MCF 10A (cell line): ENCODE measurements at places on chromosomes 3 and 15.

DNA sequence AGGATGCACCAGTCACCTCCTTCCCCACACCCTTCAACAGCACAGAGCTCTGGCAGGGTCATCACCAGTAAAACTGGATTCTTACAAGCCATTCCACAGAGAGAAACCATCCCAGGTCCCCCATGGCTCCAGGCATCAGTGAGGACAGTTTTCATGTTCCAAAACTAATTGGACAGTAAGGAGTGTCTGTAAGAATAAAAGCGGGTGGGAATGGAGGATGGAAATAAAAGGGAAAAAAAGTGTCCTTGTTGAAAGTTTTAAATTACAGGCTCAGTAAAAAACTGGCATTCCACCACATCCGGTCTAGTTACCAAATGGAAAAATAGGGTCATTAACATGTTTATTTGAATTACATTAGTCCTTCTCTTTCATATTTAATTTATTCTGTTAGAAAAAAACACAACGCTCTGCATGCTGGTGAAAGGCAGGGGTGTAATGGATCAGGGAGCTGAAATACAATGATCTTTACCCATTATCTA is 117.4 kb downstream of the TIGIT start:
- H3K36me3 ChIP-seq: no peaks in the 10 kb centered on the region
- DNase-seq: no peak
- no peak overlapping the region for H3K4me3 ChIP-seq
- H3K27me3 ChIP-seq: no peaks in the 10 kb centered on the region
- H3K27ac ChIP-seq: no peak overlapping the region

DNA sequence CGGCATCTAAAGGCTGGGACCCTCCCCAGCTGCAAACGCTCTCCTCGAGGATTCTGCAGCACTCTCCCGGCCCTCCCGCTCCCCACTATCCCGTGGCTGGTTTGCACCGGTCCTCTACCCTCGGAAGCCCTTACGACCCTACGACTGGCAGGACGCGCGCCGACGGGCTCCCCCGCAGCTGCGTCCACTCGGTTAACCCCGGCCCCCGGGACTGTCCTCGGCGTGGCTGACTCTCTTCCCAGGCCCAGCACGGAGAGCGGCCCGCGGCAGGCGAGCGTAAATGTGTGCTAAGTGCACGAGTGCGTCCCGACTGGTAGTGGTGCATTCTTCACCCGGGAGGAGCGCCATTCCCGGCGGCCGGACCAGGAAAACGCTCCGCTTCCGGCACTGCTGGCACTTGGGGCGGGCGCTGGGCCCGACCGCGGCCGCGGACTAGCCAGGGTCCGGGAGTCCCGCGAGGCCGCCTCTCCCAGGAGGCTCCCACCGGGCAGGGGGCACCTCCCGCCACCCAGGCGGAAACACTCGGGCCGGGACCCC is 508 bp downstream of the GORASP1 start:
- H3K4me1 ChIP-seq: peaks cover 37% of the 10 kb centered on the region
- peak overlapping the region; percentile 94 for H3K4me3 ChIP-seq
- peak overlapping the region; percentile 94 for H3K27ac ChIP-seq
- H3K36me3 ChIP-seq: no peaks in the 10 kb centered on the region
- peak; percentile 48 for DNase-seq

DNA sequence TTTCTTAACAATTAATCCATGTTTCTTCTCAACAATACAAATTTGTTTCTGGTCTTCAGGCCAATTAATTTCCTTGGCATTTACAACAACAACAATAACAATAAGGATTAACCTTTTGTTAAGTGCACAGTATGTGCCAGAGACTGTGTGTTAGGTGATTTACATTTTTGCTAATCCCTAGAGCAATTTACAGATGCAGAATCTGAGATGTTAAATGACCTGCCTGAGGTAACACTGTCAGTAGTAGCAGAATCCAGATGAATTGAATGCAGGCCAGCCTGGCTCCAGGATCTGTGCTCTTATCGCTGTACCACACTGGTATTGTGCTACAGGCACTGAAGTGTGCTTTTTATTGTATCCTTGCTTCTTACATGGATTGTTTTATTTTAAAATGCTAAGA is 122.2 kb downstream of the MEIS2 start:
- no peak overlapping the region for H3K4me3 ChIP-seq
- H3K36me3 ChIP-seq: peaks cover 7% of the 10 kb centered on the region
- no peaks in the 10 kb centered on the region for H3K4me1 ChIP-seq
- no peak for DNase-seq

GRCh38 chr15:59148153-59148833 is 43.3 kb downstream of the CCNB2 start:
- H3K4me3 ChIP-seq: no peak overlapping the region
- no peak overlapping the region for H3K27ac ChIP-seq
- DNase-seq: no peak
- H3K36me3 ChIP-seq: peaks cover 59% of the 10 kb centered on the region
- H3K4me1 ChIP-seq: no peaks in the 10 kb centered on the region
- H3K27me3 ChIP-seq: no peaks in the 10 kb centered on the region

GRCh38 chr15:66249605-66250174 is 3.9 kb downstream of the MEGF11 start:
- H3K4me1 ChIP-seq: peaks cover 6% of the 10 kb centered on the region
- no peaks in the 10 kb centered on the region for H3K36me3 ChIP-seq
- H3K27me3 ChIP-seq: peaks cover 51% of the 10 kb centered on the region
- no peak overlapping the region for H3K27ac ChIP-seq

- H3K36me3 ChIP-seq: no peaks in the 10 kb centered on the region
- H3K4me1 ChIP-seq: no peaks in the 10 kb centered on the region
- H3K4me3 ChIP-seq: no peak overlapping the region
- DNase-seq: no peak
Measured at GRCh38 chr15:76467136-76467535, 130.6 kb downstream of the ISL2 start.

- H3K4me3 ChIP-seq: no peak overlapping the region
- H3K27me3 ChIP-seq: no peaks in the 10 kb centered on the region
Measured at GRCh38 chr3:13023235-13023970, 49.8 kb downstream of the IQSEC1 start.

DNA sequence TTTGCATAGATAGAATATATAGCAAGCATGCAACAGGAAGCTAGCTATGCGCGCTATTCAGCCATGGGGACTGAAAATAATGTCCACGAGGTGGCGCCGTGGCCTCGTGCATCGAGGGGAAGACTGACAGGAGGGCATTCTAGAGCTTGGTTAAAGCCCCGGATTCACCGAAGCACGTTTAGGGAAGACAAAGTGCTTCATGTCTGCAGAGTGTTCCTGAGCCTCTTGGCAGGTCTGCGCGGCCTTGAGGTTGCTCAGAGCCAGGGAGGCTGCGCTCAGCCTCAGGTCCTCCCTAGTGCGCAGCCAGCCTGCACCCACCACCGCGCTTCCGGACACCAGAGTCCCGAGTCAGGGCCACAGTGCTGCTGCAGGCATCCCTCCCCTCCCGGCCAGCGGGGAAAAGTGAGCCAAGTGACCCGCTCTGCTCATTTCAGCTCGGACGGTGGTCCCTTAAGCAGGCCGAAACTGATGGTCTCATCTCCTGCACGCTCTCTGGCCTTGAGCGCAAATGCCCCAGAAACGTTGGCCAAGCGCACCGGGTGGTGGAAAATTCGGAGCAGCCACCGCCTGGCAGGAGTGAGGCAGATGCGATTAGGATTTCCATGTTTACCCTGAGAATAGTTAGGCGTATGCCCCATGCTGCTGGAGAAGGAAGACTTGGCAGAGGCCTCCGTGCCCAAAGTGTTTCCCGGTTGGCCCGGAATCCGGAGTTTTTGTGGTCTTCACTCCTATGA is 24.8 kb downstream of the GABRA5 start:
- no peak overlapping the region for H3K4me3 ChIP-seq
- no peaks in the 10 kb centered on the region for H3K4me1 ChIP-seq
- peak; percentile 5 for DNase-seq
- no peaks in the 10 kb centered on the region for H3K36me3 ChIP-seq

DNA sequence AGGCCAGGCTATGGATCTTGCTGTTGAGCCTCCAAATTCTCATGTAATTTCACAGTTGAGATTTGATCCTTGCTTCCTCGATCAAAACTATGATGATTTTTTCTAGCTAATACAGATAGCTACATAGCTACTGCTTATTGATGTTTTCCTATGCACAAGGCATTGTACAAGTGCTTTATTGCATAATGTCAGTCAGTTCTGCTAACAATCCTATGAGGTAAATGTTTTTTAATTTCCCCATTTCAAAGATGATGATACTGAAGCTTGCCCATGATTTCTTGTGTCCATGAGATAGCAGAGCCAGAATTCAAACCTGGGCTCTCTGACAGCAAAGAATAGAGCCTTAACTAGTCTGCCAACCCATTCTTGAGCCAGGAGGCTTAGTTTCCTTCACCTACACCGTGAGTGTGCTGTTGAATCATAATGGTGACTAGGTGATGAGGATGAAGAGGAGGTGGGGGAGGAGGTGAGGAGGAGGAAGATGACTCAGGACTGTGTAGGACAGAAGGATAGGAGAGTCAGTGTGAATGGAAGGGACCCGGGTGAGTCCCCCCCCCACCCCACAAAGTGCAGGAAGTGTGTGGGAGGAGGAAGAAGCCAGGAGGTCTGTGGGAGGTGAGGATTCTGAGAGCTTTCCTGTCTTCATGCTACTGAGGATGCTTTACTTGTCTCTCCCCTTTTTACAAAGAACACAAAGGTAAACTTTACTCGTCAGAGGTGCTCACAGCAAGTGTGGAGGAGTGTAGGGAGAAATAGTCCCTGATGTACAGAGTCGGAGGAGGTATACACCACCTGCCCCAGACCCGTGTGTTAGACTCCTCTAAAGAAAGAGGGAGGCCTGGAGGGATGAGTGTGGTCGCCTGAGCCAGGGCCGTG is 3.6 kb downstream of the TAGLN3 start:
- no peak overlapping the region for H3K27ac ChIP-seq
- peaks cover 9% of the 10 kb centered on the region for H3K4me1 ChIP-seq
- peak; percentile 56 for DNase-seq
- no peak overlapping the region for H3K4me3 ChIP-seq
- H3K27me3 ChIP-seq: no peaks in the 10 kb centered on the region

- H3K27ac ChIP-seq: no peak overlapping the region
- peaks cover 7% of the 10 kb centered on the region for H3K4me1 ChIP-seq
- no peak for DNase-seq
- no peak overlapping the region for H3K4me3 ChIP-seq
- peaks cover 11% of the 10 kb centered on the region for H3K27me3 ChIP-seq
Measured at GRCh38 chr3:196220587-196220986, 4.3 kb downstream of the SLC51A start.

- H3K27me3 ChIP-seq: no peaks in the 10 kb centered on the region
- H3K4me3 ChIP-seq: no peak overlapping the region
- DNase-seq: no peak
Measured at GRCh38 chr3:176183181-176183580, 1014.1 kb downstream of the TBL1XR1 start.

DNA sequence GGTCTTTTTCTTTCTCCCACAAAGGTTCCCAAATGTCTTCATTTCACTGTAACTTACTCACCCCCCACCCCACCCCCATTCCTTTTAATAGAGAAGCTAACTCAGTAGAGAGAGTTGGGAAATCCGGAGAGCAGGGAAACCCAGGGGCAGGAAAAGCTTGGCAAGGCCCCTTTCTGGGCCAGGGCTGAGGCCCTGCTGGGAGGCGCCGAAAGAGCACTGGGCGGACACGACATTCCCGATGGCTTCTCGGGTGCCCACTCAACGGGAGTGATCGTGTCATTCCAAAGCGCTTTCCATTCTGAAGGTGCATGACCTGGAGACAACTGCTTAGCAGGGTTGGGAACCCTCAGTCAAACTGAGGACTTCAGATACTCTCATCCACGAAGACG is 1.6 kb upstream of the DALRD3 start:
- H3K27me3 ChIP-seq: no peaks in the 10 kb centered on the region
- peak; percentile 34 for DNase-seq
- peak overlapping the region; percentile 89 for H3K4me3 ChIP-seq
- H3K36me3 ChIP-seq: peaks cover 66% of the 10 kb centered on the region

DNA sequence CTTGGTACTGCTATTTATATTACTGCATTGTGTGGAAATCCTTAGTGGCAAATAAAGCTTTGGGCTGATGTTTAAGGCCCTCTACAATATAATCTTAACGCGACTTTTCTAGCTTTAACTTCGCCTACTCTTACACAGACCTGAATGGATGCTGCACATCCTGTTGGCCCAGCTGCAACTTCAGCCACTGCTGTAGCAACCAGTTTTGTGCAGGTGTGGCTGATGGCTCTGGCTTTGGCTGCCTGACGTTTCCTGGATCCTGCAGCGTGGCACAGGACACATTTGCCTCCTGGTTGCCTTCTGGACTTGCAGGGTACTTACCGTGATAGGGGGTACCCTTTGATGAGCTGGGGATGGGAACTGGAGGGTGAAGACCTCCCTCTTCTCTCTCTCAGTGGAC is 20.2 kb upstream of the ERICH6 start:
- H3K4me1 ChIP-seq: peaks cover 16% of the 10 kb centered on the region
- H3K27me3 ChIP-seq: no peaks in the 10 kb centered on the region
- H3K27ac ChIP-seq: no peak overlapping the region
- H3K36me3 ChIP-seq: no peaks in the 10 kb centered on the region
- H3K4me3 ChIP-seq: no peak overlapping the region

- no peak overlapping the region for H3K4me3 ChIP-seq
- no peak for DNase-seq
- no peak overlapping the region for H3K27ac ChIP-seq
- H3K36me3 ChIP-seq: peaks cover 4% of the 10 kb centered on the region
Measured at GRCh38 chr15:60569596-60569995, 90.7 kb upstream of the ICE2 start.

DNA sequence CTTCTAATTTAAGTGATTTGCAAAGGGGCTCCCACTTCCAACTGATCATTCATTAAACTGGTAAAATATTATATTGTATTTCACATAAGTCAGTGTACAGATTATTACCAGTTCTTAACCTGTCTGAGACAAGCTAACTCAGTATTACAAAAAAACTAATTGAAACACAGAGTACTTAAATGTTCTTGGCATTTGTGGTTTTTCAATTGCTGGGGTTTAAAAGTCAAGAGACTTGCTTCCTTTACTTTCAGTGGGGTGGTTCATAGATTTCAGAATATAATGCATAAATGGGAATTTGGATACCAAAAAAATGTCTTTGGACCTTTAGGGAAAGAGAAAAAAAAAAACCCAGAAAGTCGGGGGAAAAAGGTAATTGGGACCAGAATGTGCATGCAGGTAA is 85.0 kb downstream of the ATP10A start:
- H3K4me3 ChIP-seq: no peak overlapping the region
- DNase-seq: no peak

DNA sequence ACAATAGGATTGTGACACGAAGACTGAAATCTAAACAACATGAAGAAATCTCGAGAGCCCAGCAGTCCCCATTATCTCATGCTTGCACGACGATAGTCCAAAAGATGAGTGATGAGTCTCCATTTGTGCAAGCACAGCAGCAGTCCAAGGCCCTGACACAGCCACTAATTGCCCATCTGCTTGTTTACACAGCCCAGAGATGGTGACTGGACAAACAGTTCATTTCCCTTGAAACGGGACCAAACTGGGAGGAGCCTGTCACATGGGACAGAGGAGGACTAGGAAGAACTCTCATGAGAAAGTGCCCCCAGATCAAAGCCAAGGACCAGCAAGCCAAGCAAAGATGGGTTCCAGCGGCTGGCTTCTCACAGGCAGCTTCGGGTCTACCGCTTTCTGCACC is 121.0 kb downstream of the GREM1 start:
- H3K27me3 ChIP-seq: no peaks in the 10 kb centered on the region
- no peaks in the 10 kb centered on the region for H3K36me3 ChIP-seq
- DNase-seq: peak; percentile 77
- H3K4me1 ChIP-seq: no peaks in the 10 kb centered on the region
- H3K4me3 ChIP-seq: no peak overlapping the region

- H3K27me3 ChIP-seq: no peaks in the 10 kb centered on the region
- peaks cover 4% of the 10 kb centered on the region for H3K36me3 ChIP-seq
- peak overlapping the region; percentile 40 for H3K27ac ChIP-seq
- H3K4me3 ChIP-seq: no peak overlapping the region
Measured at GRCh38 chr3:171967137-171967783, 72.1 kb upstream of the FNDC3B start.

GRCh38 chr3:151962912-151963311 is 89.5 kb downstream of the SUCNR1 start:
- no peak for DNase-seq
- no peak overlapping the region for H3K27ac ChIP-seq
- no peaks in the 10 kb centered on the region for H3K36me3 ChIP-seq
- H3K27me3 ChIP-seq: no peaks in the 10 kb centered on the region
